ENCODE measurements at places on chromosomes 7 and 10.

DNA sequence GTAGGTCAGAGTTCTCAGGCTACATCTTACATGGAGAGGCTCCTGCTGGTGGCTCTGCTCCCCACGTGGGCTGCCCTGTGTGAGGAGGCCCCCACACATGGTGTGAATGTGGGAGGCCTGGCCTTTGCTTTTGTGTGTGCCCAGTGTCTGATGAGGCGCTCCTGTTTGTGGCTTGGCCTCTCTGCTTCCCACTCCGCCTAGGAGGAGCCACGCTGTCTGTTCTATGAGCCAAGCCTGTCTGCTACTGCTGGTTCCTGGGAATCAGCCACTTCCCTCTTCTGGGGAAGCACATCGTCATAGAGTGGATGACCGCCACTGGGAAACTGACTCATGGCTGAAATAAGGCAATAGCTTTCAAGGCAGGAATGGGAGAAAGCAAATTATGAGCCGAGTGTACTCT lies 87.1 kb downstream of the CYP26A1 start:
- H3K27me3 ChIP-seq, result no peaks in the 10 kb centered on the region
- no peak overlapping the region for H3K27ac ChIP-seq
- H3K36me3 ChIP-seq, result no peaks in the 10 kb centered on the region
- no peak for DNase-seq

DNA sequence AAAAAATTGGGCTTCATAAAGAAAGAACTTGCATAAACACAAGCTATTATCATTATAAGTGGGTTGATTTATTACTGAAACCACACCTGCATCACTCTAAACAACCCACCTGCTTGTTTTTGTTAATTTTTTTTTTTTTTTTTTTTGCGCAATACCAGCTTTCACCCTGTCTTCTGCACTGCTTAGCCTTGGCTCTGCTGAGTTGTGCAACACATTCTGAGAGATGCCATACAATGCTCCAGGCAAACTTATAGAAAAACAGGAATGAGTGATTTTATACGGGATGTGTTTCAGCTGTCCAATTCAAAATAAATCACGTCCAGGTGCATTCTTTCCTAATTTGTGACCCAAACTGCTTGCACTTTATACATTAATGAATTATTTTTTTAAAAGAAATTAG lies 923.6 kb downstream of the GATA3 start:
- H3K36me3 ChIP-seq, result no peaks in the 10 kb centered on the region
- peaks cover 2% of the 10 kb centered on the region for H3K27me3 ChIP-seq
- peaks cover 4% of the 10 kb centered on the region for H3K4me1 ChIP-seq
- H3K27ac ChIP-seq, result no peak overlapping the region
- DNase-seq, result no peak

GRCh38 chr10:59718257-59718656 lies 8.6 kb upstream of the SLC16A9 start:
- no peaks in the 10 kb centered on the region for H3K4me1 ChIP-seq
- no peaks in the 10 kb centered on the region for H3K36me3 ChIP-seq
- no peak for DNase-seq
- H3K27ac ChIP-seq, result no peak overlapping the region
- H3K27me3 ChIP-seq, result peaks cover 13% of the 10 kb centered on the region
- H3K4me3 ChIP-seq, result no peak overlapping the region

DNA sequence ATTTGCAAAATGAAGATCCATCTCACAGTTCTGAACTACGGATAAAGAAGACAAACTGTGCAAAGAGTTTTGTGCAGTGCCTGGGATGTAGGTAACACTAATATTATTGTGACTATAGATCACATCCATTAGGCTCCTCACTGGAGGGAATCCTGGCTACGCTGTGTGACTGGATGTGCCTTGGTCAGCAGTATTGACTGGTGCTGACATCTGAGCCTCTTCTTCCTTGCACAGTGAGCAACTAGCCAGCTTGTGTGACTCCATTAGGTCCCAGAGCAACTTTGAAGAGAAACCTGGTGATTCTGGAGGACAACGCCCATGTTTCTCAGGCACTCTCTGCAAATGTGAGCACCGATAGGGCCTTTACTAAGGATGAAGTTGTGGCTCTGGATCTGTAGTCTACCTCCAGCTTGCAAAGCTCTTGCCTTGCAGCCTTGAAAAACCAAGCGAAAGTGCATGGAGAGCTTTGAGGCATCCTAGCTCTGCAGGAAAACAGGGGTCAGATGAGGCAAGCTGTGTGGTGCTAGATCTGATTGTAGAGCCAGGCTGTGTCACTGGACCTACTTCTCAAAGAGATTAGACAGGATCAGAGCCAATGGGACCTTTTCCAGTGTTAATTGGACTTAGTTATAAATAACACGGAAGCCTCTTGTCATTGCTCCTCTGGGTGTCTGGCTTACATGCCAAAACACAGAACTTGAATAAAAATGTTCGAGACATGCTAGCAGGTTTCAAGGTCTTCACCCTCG lies 303.6 kb upstream of the LYZL1 start:
- H3K4me3 ChIP-seq, result no peak overlapping the region
- peaks cover 6% of the 10 kb centered on the region for H3K27me3 ChIP-seq
- H3K27ac ChIP-seq, result no peak overlapping the region
- H3K4me1 ChIP-seq, result no peaks in the 10 kb centered on the region
- no peaks in the 10 kb centered on the region for H3K36me3 ChIP-seq
- no peak for DNase-seq

GRCh38 chr10:11448545-11449244 lies 162.8 kb downstream of the USP6NL start:
- no peaks in the 10 kb centered on the region for H3K36me3 ChIP-seq
- H3K4me3 ChIP-seq, result no peak overlapping the region
- H3K4me1 ChIP-seq, result peaks cover 17% of the 10 kb centered on the region
- no peak overlapping the region for H3K27ac ChIP-seq
- DNase-seq, result no peak
- no peaks in the 10 kb centered on the region for H3K27me3 ChIP-seq

DNA sequence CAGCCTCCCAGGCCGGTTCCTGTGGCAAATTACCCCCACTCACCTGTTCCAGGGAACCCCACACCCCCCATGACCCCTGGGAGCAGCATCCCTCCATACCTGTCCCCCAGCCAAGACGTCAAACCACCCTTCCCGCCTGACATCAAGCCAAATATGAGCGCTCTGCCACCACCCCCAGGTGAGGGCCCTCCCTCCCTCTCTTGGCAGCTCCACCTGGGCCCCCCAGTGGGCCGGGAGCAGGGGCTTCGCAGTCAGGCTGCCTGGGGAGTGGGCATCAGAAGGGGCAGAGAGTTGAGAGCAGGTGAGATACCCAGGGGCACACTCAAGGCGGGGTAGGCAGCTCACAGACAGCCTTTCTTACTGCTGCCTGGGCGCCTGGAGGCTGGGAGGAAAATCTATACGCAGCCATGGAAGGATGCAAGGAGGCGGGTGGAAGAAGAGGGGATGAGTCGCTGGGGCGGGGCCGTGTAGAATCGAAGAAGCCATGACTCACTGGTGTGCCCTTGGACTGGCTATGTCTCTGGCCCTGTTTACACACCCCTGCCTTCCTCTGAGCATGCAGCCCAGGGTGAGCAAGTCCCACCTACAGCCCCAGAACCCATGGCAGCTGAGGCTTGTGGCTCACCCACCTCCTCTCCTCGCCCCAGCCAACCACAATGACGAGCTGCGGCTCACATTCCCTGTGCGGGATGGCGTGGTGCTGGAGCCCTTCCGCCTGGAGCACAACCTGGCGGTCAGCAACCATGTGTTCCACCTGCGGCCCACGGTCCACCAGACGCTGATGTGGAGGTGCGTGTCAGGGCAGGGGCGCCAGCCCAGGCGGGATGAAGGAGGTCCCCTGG lies 48.6 kb upstream of the PPIF start:
- H3K36me3 ChIP-seq, result peaks cover 39% of the 10 kb centered on the region
- no peak overlapping the region for H3K4me3 ChIP-seq
- peak; percentile 67 for DNase-seq
- H3K27me3 ChIP-seq, result no peaks in the 10 kb centered on the region
- H3K4me1 ChIP-seq, result peaks cover 14% of the 10 kb centered on the region

DNA sequence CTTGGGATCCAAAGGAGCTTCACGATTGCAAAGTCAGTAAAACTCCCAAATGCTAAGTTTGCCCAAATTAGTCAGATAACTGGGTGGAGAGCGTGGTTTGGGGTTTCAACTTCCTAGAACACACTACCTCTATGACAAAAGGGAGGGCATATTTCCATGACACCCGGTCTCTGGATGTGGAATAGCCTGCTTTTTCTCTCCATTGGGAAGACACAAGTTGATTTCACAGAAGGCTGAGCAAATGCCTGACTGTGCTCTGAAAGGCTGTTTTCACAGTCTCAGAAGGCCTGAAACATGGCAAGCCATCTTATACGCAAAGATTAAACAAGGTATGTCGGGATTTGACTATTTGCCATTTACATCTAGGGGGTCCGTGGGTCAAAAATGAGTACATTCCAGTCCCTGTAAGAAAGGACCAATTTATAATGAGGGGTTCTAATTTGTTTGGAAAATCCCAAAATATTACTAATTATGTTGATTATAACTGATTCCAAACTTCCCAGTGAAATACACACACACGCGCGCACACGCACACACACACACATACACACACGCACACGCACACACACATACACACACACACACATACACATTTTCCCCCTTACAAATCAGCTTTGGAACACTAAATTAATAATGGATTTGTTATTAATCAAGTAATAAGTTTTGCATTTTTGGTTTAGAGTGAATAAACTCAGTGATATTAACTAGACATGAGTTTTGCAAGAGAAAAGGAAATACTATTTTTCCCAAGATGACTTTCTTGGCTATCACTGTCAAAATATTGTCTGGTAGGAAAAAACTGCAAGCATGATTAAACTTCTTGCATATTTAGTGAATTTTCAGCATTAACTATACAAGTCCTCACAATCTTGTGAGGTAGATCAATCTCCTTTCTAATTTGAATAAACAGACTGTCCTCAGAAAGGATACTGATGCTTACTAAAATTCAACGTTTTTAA lies 105.0 kb downstream of the PRTFDC1 start:
- H3K4me3 ChIP-seq, result no peak overlapping the region
- no peak overlapping the region for H3K27ac ChIP-seq
- H3K27me3 ChIP-seq, result no peaks in the 10 kb centered on the region
- peaks cover 8% of the 10 kb centered on the region for H3K4me1 ChIP-seq
